ENCODE measurements at places on chromosomes 2 and 18. TPM values are rescaled to one million over a fixed set of nuclear protein-coding genes. Genes with fewer than 3 reads are reported as not detected.

Gene MLPH
- 7.8 TPM for total RNA-seq

Gene INHBB
- total RNA-seq, result not detected

Gene MYO5B
- total RNA-seq, result 26.8 TPM

Gene SCN7A
- total RNA-seq, result not detected

Gene FAP
- total RNA-seq, result 3.2 TPM

Gene DNER
- 5.1 TPM for total RNA-seq

Gene ITPRIPL1
- total RNA-seq, result 0.99 TPM

Gene HRH4
- total RNA-seq, result 0.07 TPM

Gene POTEJ
- total RNA-seq, result not detected

Gene SDC1
- total RNA-seq, result 909 TPM

Data from airway epithelial cell (primary cell).